ENCODE measurements at places on chromosomes 13 and 19.

- no peak for DNase-seq
Measured at GRCh38 chr13:44605275-44605674, 29.1 kb upstream of the TSC22D1 start.

GRCh38 chr19:53311044-53311443, 22.5 kb upstream of the ZNF845 start:
- no peak for DNase-seq

DNA sequence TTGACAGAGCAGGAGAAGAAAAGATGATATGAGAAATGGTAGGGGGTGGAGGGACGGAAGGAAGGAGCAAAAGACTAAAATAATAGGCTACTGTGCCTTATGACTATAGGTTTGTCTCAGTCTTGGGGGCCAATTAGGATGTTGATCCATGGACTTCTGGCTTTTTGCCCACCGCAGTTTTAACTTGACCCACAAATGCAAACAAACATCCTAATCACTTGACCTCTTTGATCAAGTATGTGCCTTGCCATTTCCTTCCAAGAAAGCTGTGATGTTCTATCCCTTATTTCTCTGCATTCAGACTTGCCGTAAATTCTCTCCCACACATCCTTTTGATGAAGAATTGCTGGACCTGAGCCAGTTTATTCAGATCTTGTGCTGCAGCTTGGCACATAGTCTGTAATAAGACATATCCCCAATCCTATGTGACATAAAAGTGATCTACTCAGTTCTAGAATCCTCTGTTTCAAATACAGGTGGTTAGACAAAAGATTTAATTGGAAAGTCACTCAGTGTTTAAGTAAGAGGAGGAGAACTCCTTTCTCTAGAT, 62.8 kb downstream of the TPT1 start:
- DNase-seq: no peak

DNA sequence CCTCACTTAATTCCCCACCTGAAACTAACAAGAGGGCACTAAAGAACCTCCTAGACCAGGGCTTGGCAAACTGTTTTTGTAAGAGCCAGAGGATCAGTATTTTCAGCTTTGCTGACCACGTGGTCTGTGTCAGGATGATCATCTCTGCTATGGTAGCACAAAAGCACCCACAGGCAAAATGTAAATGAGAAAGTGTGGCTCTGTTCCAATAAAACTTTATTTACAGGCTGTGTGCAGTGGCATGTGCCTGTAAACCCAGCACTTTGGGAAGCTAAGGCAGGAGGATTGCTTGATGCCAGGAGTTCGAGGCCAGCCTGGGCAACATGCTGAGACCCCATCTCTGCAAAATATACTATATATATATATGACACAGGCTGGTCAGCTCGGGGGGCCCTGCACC, 31.2 kb downstream of the DNMT1 start:
- no peak for DNase-seq

DNA sequence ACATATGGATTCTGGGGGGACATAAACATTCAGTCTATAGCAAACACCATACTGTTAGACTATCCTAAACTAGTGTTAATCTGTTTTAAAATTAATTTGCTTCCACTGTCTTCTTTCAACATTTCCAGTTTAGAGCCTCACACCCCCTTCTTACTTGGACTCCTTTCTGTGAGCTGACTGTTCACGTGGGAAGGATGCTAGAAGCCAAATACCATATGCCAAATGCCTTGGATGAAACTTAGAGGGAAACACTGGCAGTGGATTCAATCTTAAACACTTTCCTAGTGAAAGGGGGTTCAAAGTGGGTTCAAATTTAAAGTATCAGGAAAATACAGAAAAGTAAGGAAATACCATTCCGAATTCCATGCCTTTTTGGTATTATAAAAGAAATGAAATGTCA, 113.6 kb downstream of the HS6ST3 start:
- DNase-seq: no peak

DNA sequence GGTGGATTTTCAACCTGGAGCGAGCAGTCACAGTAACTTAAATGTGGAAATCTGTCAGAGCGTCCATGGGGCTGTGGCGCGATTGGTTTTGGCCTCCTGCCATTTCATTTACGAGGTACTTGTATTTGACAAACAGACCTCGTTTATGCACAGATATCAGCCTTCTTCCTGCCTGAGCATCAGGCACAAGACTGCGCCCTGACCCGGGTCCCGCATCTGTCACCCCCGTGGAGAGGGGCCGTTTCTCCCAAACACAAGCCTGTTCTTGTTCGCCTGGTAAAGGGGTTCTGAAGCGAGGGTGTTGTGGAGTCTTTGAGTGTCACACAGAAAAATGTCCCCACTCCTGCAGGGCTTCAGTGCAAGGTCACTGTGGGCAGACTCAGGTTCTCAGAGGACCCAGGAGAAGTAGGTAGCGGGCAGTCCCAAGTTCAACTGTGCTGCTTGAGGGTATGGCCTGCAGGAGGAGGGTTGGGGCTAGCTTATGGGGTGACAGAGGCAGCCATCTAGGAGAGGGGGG, 202.3 kb downstream of the URI1 start:
- no peak for DNase-seq

Measured in endodermal cell (in vitro differentiated cells).